ENCODE measurements at places on chromosomes 13 and 19. TPM values are rescaled to one million over a fixed set of nuclear protein-coding genes. Genes with fewer than 3 reads are reported as not detected.

DNA sequence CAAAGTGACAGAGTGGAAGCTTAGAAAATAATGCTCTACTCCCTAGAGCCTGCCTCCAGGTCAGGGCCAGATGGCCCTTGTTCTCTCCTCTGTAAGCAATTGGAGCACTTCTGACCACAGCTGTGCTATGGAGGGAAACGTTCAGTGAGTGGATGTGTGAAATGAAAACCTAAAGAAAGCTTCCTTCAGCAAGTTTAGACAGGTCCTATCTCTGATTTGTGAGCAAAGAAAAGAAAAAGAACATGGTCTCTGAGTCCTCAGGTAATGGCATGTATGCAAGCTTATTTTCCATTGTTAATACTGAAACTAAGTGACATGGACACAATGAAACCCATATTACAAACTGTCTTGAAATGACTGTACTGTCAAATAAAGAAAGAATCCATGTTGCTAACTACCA, 1486.8 kb downstream of the EFNB2 start:
- DNase-seq, result no peak

DNA sequence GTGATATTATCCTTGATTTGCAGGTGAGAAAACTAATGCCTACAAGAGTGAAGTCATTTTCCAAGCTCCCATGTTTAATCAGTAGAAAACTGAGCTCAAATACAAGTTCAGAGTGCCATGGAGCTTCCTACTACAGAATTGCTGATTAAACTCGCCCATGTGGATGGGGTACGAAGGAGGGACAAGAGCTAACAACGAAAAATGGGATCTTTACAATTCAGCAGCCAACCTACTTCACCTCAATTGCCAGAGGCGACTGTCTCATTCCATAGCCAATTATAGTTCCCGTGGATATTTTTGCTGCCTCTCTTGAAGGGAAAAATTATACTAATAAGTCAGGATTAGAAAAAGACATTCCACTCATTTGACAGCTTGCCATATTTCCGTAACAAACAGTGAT, 1155.1 kb downstream of the OLFM4 start:
- DNase-seq, result no peak

CYP2A7 gene
- not detected for total RNA-seq

- no peak for DNase-seq
These were observed 967 bp downstream of the DBP start for GRCh38 chr19:48635966-48636858.

DNA sequence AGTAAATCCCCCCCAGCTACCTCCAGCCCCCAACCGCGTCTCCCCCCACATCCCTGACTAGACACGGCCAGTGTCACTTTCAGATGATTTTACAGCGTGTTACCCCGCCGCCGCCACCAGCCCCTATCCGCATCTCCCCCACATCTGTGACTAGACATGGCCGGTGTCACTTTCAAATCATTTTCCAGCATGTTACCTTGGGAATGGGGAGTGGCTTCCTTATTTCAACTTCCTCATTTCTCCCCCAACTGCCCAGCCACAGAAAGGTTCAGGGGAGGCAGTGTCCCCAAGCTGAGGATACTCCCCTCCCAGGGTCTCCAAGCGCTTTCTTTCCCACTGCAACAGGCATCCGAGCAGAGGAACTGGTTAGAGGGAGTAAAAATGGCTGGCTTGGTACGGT, 18.4 kb downstream of the ADGRL1 start:
- DNase-seq, result no peak

ZNF28 gene
- 19.6 TPM for total RNA-seq

STOML3 gene
- total RNA-seq, result not detected

IFNL1 gene
- total RNA-seq, result 0.52 TPM

- peak; percentile 22 for DNase-seq
These were observed 1.2 kb downstream of the RCBTB2 start for GRCh38 chr13:48531416-48532255.

DNA sequence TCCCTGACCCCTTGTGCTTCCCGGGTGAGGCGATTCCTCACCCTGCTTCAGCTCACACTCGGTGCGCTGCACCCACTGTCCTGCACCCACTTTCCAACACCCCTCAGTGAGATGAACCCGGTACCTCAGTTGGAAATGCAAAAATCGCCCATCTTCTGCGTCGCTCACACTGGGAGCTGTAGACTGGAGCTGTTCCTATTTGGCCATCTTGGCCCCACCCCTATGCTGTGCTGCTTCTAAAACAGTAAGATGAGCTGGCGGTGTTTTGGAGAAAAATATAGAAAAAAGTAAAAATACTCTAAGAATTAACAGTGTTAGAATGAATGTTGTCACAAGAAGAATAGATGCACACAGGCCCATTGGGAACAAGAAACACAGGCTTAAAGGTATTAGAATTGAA, 92.5 kb downstream of the ITGBL1 start:
- no peak for DNase-seq

ZNF723 gene
- not detected for total RNA-seq

SLC17A7 gene
- total RNA-seq, result 0.16 TPM

DNA sequence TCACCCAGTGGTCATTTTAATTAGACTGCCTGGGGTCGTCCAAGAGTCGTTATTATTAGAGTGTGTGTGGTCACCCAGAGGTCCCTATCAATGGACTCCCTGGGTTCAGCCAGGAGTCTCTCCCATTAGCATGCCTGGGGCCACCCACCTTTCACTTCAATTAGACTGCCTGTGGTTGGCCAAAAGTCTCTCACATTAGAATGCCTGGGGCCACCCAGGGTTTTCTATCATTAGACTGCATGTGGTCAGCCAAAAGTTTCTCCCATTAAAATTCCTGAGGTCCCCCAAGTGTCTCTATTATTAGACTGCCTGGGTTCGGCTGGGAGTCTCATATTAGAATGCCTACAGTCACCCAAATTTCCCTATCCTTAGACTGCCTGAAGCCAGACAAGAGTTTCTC, 1472.6 kb downstream of the UQCRFS1 start:
- peak; percentile 26 for DNase-seq

GRCh38 chr13:46396341-46396740, 9.3 kb upstream of the RUBCNL start:
- DNase-seq, result no peak

FAM187B gene
- total RNA-seq, result not detected

- DNase-seq, result no peak
These were observed 216.3 kb downstream of the RGCC start for GRCh38 chr13:41673640-41674039.

- DNase-seq, result no peak
These were observed 12.6 kb upstream of the ERFL start for GRCh38 chr19:41940731-41941409.

DNA sequence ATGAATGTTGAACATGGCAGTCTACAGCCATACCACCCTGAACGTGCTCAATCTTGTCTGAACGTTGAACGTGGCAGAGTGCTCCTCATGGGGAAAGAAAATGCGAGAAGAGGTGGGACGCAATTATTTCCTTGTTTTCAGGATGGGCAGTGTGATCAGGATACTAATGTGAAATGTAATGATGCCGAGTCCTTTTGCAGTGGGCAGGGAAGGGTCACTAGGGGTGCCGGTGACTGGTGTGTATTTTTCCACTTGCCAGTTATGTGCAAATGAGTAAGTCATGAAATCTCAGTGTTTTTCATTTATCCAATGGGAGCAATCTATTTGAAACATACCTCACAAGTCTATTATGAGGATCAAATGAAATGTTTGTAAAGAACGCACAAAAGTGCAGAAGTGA, 84.8 kb downstream of the LNX2 start:
- DNase-seq, result no peak

PSG11 gene
- total RNA-seq, result 0.43 TPM

DNA sequence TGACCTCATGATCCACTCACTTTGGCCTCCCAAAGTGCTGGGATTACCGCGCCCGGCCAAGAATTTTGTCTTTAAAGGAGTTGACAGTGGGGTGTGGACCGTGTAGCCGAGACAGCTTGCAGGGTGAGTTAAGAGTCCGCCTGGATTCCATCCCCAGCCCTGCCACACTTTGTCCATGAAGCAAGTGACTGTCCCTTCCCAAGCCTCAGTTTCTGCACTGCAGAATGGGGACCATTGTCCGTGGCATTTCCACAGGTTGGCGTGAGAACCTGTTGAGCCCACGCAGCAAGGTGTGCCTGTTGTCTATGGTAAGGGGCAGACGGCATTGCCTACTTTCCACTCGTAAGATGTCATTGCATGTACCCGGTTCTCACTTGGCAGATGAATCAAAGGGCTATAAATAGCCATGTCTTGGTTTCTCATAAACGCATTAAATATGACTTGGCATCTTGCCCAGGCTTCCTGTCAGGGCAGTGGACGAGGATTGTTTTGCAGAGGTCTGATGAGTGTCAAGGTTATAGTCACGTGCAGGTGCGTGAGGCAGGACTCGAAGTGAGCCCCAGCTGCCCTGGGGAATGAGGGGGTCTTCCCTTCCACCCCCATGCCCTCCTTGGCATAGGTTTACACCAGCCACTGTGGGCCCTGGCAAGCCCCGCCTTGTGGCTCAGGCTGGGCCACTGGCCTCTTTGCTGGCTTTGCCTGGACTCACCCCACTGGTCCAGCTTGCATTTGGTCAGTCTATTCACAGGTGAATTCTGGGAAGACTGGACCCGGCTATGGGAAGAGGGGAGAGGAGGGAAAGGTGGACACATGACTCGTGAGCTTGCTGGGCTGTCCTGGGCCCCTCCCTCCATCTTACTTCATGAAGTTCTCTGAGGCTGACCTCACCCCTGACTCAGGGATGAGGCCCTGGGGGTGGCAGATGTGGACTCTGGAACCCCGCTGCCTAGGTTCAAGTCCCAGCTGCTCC, 14.6 kb downstream of the FAM187B start:
- DNase-seq, result peak; percentile 7

UGGT2 gene
- 36.2 TPM for total RNA-seq

GRCh38 chr13:95136638-95137037, 164.6 kb downstream of the ABCC4 start:
- no peak for DNase-seq

CEACAM5 gene
- not detected for total RNA-seq

CRTC1 gene
- 8.8 TPM for total RNA-seq

RNF225 gene
- total RNA-seq, result 0.41 TPM

ZNF85 gene
- total RNA-seq, result 15.3 TPM

DNA sequence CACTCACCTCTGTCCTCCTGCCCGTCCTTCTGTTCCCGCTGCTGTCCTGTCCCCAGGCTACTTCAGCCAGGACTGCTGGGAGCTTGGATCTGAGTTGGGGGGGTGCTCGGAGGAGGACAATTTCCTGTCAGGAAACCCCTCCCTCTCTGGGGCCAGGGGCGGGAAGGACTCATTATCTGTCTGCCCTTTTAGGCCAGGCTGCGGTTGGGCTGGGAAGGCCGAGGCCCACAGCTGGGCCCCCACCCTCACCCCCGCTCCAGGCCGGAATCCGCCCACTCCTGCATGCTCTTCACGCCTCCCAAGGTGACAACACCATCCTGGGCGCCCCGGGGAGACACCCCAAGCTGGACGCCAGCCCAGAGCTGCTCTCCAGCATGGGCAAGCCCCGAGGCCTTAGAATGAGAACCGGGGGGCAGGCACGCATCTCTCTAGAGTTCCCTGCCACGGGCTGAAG, at the start of gene EXOC3L2:
TSS of gene EXOC3L2 (minus strand) at position 74 of the 454 bp plus-strand sequence. CDS start 6,362 bp downstream, outside the sequence.
- no peak for DNase-seq

DNA sequence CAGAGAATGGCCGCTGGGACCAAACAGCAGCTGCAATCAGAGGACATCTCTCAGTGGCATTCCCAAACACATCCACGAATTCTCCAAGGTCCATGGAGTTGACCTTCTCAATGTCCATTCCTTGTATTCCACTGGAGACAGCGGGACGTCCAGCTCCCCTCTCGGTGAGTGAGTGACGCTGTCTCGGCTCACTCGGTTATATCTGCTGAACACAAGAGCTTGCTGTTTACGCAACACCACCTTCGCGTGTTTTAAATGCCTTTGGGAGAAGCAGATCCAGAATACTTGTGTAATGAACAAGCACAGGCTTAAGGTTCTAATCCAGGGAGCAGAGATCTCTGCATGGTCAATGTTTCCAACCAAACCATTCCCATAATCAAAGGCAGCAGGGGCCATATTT, at the start of gene URAD:
TSS of gene URAD (minus strand) at position 174 of the 400 bp plus-strand sequence. CDS start at position 118, 56 bp downstream.
- no peak for DNase-seq

DNA sequence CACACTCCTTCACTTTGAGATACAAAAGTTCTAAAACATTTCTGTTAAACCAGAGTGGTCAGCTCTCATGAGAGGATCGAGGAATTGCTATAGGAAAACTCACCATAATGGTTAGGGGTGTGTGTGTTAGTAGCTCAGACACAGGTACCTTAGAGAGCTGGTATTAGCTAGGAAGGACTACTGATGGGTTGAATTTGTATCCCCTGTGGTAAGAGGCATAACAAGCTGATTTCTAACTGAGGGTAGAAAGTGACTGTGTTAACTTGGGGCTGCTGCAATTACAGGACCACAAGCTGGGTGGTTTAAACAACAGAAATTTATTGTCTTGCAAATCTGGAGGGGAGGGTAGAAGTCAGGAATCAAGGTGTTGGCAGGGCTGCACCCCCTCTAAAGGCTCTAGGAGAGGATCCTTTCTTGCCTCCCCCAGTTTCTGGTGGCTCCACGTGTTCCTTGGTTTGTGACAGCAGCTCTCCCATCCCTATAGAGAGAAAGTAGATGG, 17.4 kb downstream of the LEUTX start:
- no peak for DNase-seq

LYPD3 gene
- 0.22 TPM for total RNA-seq

GRCh38 chr19:34461375-34462100, 20.0 kb upstream of the WTIP start:
- DNase-seq, result peak; percentile 25

PRR19 gene
- 1.4 TPM for total RNA-seq

DNA sequence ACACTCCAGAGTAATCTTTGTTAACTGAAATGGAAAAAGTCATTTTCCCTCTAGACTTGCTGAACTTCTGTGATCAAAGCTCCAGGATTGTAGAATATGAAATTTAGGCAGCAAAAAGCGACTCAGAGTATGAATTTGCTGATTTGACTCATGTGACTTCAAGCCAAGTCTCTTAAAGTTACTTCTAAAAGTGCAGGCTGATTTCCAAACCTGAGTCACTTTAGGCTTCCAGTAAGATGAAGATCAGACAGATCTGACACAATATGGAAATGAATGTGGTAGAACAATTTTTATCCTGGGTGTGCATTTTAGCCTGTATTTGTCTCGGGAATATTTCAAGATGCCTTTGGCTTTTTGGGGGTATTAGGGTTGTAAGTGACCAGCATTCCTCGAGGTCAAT, 151.0 kb upstream of the TMTC4 start:
- peak; percentile 63 for DNase-seq

- no peak for DNase-seq
These were observed 453.6 kb downstream of the IRS2 start for GRCh38 chr13:109332506-109333499.

GRCh38 chr13:20991741-20992520, 69.5 kb downstream of the LATS2 start:
- DNase-seq, result no peak

GRCh38 chr19:55285229-55285890, 1.6 kb downstream of the BRSK1 start:
- no peak for DNase-seq

GRCh38 chr13:23504180-23504579, 66.0 kb upstream of the TNFRSF19 start:
- DNase-seq, result peak; percentile 73

DNA sequence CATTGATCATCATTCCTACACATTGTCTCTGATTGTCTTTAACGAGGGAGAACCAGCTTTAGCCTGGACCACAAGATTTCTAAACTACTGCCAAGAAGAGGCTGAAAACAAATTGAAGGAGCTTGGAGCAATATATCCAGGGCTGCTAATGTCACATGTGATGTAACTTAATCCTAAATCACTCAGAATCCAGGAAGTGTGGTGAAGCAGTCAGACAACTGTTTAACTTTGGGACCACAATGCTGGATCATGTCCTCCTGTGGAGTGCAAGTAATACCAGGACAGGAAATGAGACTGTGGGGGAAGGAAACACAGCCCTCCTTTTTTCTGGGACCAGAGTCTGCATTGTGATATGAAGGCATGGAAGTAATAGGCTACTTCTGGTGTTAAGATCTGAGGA, 430.2 kb downstream of the KCTD12 start:
- peak; percentile 59 for DNase-seq

Data from astrocyte (in vitro differentiated cells and primary cell).